Stimulated activated CD8-positive, alpha-beta memory T cell treated with anti-CD3 and anti-CD28 coated beads, Interleukin-4, amount 100 ng/mL, for 24 hours (primary cell): ENCODE measurements at places on chromosomes 1 and 21.

DNA sequence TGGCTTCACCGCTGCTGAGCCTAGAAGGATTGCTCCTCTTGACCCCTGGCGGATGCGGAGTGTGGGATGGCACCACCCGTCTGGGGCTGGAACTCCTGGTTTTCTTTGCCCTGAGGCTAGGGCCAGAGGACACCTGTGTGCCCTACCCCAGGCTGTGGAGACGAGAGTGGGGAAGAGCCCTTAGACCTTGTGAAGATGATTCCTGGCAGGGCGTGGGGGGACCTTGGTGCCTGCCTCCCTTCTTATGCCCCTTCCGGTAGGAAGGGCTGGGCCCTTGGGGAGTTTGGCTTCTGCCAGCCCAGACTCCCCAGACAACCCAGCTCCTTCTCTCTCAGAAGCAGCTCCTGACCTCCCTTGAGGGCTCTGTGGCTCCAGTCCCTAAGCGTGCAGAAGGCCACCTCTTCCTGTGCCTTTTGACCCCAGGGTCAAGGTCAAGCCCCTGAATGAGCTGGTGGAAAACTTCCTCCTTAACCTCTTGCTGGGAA lies 891 bp downstream of the RPS6KA1 start:
- no peak for DNase-seq

GRCh38 chr1:157113106-157113505 lies 13.5 kb upstream of the ETV3L start:
- no peak for DNase-seq

GRCh38 chr1:216034506-216034905 lies 388.7 kb downstream of the USH2A start:
- no peak for DNase-seq

DNA sequence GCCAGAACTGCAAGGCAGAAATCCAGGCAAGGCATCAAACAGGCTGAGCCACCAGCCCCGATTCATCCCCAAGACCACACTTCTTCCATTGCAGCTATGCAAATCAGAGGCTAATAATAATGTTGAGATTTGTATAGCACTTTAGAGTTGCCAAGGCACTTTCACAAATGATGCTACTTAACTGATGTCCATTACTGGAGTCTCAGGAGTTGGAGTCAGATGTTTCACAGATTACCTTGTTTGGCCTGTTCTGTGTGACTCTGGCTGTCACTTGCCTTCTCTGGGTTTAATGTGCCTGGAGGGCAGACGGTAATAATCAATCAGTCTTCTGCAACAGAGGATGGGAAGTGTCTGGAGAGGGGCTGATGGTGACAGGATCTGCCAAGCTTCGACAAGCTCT lies 40.8 kb upstream of the MPZL1 start:
- no peak for DNase-seq

DNA sequence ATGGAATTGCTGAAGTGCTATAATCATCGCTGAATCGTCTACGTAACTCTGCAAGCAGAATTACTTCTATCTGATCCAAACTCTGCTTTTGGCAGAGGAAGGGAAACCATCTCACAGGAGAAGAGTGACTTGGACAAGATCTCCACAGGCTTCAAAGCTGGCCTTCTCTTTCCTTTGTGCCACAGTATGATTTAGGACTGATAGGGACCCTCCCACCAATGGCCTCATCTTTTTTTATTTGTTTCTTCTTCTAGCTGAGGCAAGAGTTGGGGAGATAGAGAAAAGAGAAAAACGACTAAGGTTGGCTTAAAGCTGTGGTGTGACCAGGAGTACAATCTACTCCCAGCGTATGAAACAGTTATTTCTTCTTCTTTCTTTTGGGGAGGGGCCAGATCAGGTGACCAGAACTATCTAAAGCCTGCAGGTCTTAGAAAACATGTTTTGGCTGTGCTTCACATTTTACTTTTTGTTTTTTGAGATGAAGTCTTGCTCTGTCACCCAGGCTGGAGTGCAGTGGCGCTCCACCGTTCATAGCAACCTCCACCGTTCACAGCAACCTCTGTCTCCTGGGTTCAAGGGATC lies 35.0 kb downstream of the ZNF496 start:
- DNase-seq, result no peak

- no peak for DNase-seq
Measured at GRCh38 chr1:245211035-245211749, 56.4 kb downstream of the KIF26B start.

- no peak for DNase-seq
Measured at GRCh38 chr21:41142051-41142795, 25.7 kb upstream of the BACE2 start.

GRCh38 chr1:87224201-87224600 lies 104.5 kb upstream of the LMO4 start:
- no peak for DNase-seq

GRCh38 chr1:199246716-199247115 lies 607.9 kb downstream of the PTPRC start:
- no peak for DNase-seq

- DNase-seq, result no peak
Measured at GRCh38 chr1:2948751-2949680, 72.3 kb upstream of the ACTRT2 start.

DNA sequence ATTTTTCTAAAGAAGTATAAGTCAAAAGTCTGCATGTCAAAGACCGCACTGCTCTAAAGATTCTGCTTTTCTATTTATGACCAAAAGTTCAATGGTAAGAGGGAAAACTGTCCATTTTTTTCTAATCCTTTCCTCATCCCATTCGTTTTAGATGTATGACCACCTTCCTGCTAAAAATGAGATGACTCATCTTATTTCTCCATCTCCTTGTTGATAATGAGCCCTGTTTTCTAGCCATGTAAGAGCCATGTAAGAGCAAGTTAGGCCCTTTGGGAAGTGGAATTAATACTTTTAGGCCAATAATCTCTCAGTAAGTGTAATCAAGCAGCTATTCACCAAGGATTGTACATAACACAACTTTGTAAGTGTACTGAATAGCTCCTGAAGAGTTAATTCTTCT lies 475.6 kb upstream of the B3GALT2 start:
- no peak for DNase-seq
